ENCODE measurements at places on chromosomes 3 and 15.
A peak's percentile ranks its signal among the peaks of the same experiment; 100 is the strongest.

DNA sequence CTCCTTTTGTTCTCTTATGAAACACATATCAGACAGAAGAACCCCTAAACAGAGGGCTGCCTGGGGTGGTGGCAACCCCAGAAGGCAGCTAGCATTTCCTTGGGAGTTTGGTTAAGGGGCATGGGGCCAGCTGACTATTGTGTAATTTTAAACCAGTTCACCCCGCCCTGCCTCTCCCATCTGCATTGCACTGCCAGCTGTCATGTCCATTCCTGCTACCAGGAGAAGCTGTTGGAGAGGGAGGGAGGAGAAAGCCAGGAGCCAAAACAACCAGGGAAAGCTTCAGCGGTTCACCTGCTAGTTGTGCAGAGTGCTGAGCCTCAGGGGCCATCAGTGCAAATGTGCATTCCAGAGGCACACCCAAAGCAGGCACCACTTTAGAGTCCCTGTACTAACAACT, 47.6 kb upstream of the ATP1B3 start:
- no peak for DNase-seq

GRCh38 chr15:39837454-39837853, 54.8 kb upstream of the FSIP1 start:
- DNase-seq: no peak

- DNase-seq: no peak
These were observed 349 bp downstream of the PLXNA1 start for GRCh38 chr3:126983276-126983652.

- DNase-seq: no peak
These were observed 3.8 kb upstream of the PLXND1 start for GRCh38 chr3:129610276-129610675.

DNA sequence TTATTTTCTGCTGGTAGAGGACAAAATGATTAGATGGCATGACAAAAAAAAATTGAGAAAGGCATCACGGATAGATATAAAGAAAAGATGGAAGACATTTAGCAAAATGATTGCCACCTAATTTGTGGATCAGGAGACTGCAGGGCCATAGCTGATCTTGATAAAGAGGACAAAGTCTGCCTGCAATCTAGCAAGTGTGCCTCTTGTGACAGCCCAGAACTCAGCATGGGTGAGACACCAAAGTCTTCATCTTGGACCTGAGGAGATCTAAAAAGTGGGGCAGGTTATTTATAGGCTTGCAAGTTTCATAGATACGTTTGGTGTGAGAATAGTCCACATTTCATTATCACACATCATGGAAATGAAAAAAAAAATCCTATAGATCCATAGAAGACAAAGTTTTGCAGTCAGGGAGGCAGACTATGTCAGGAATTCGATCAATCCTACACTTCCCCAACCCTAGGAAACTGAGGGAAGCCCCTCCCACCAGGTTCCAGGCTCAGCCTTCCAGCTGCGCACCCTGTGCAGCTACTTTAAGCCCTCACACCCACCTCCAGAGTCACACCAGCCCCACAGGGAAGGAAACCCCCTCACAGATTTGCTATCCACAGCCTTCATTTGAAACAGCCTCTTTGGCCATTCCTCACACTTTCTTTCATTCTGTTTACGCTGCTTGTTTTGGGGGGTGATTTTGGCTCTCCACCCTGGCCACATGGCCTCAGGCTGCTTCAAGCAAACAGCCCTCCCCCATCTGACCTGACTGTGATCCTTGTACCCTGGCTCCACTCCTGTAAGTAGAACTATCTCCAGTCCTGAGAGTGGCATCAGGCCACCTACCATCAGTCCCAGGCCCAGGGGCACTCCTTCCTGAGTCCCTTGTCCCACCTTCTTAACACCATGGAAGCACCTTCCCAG, 28.1 kb upstream of the KLHL6 start:
- no peak for DNase-seq

DNA sequence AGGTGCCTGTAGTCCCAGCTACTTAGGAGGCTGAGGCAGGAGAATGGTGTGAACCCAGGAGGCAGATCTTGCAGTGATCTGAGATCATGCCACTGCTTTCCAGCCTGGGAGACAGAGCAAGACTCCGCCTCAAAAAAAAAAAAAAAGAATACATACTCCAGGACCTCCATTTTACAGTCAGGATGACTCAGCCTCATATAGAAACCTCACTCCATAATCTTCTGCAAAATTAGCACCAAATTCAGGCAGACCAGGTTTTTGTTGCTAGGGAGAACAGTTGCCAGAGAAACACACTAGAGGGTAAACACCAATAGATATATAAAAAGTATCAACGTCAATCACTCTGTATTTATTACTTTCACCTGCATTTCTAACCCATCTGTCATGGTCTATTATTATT, 28.3 kb upstream of the AP3B2 start:
- no peak for DNase-seq

DNA sequence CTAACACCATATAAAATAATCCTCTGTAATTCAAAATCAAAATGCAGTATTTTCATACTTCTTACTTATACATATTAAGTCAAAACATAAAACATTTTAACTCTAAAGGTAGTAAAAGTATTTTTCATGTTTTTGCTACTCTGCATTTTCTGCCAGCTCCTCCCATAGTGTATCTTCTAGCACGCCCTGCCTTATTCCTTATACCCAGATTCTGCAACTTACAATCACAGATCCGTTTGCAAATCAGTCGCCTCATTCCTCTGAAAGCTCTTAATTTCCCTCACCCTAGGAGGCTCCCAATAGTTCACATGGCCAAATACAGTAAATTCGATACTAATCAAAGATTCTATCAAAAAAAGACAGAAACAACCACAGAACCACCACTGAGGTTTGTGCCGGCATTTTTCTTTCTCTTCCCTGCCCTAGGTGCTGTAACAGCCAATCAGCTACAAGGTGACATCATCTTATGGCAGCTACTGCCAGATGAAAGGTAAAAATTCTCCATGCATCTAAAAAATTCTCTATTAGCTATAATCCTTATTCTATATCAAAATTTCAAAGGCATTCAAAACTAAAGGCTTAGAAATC, 72.9 kb downstream of the CLASP2 start:
- peak; percentile 42 for DNase-seq

DNA sequence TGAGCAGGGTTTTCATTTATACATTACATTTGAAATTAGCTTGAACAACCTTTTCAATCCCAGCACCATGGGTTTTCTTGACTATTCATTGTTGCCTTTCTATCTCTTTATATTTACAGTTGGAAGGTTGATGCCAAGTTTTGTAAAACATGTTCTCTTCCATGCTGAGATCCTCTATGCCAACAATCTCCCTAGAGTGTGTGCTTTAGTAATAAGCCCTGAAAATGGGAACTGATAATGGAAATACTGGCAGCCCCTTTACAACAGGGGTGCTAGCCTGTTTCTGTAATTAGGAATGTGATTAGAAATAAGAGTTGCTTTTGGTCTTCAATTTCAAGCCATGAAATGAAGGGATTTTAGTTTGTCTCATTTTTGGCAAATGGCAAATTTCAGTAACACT, 239.9 kb upstream of the NAALADL2 start:
- no peak for DNase-seq

GRCh38 chr15:68354923-68355322, 77.0 kb downstream of the ITGA11 start:
- DNase-seq: no peak

- peak; percentile 48 for DNase-seq
These were observed at the start of gene GATM for GRCh38 chr15:45378149-45378912. Gene GATM, minus strand, starts transcription at chr15:45378544. Its CDS starts 91 bp downstream, at chr15:45378453.

All from T-helper 2 cell (primary cell).